Retina (tissue), 1 donor: ENCODE measurements at places on chromosomes 1 and 21.

DNA sequence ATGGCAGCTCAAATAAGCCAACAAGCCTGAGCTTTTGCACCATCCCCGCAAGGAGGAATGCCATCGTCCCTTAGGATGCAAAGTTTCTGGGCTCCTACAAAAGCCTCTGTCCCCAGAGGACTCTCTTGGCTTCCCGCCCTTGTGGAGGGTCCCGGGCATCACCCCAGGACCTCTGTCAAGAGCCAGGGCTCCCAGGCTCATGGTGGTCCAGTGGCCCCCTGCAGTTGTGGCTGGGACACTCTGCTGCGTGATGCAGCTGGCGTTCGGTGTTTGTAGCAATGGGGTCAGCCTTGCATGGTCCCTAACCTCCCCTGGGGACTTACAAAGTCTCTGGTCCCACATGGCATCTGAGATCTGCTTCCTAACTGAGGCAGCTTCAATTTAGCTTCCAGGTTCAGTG is 104.7 kb downstream of the RIPK4 start:
- DNase-seq, result no peak

GRCh38 chr1:43001434-43001833 is 42.8 kb upstream of the SLC2A1 start:
- no peak for DNase-seq

- no peak for DNase-seq
Observed at GRCh38 chr1:151311589-151312331, 15.5 kb downstream of the PI4KB start.

DNA sequence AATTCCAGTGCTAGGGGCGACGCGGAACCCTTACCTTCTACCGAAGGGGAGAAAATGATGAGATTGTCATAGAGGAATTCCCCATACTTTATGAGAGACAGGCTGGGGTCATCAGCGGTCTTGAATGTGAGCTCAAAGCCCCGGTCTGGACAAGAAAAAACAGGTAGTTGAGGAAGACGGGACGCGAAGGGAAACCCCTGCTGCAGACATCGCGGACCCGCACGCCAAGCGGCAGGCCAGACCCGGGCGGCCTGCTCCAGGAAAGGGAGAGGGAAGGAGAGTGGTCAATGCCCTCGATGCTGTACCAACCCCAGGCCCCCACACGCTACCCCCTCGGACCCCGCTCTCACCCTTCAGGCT is 342 bp downstream of the DDOST start:
- no peak for DNase-seq

- no peak for DNase-seq
Observed at GRCh38 chr1:37519613-37520012, 5.0 kb upstream of the MEAF6 start.

DNA sequence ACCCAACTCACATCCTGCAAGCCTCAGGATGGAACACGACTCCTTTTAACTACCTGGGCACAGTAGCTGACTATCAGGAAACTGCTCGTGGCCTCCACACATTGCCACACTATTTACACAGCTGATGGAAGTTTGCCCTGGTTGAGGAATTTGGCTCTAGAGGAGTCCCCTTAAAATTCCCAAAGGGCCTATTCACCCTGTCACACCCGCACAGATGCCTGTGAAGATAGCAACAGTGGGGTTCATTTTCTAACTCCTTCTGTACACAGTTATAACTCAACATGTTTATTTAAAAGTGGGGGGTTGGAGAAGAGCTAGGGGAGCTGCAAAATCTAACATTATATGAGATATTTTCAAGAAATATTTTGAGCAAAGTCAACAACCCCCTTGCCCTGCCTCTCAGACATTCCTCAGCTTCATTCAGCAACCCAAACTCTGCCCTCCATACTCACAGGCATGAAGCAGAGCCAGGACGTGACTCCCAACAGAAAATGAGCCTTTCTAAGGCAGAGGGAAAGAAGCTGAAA is 35.8 kb upstream of the CCN1 start:
- no peak for DNase-seq
